ENCODE measurements at places on chromosomes 2 and 18.

DNA sequence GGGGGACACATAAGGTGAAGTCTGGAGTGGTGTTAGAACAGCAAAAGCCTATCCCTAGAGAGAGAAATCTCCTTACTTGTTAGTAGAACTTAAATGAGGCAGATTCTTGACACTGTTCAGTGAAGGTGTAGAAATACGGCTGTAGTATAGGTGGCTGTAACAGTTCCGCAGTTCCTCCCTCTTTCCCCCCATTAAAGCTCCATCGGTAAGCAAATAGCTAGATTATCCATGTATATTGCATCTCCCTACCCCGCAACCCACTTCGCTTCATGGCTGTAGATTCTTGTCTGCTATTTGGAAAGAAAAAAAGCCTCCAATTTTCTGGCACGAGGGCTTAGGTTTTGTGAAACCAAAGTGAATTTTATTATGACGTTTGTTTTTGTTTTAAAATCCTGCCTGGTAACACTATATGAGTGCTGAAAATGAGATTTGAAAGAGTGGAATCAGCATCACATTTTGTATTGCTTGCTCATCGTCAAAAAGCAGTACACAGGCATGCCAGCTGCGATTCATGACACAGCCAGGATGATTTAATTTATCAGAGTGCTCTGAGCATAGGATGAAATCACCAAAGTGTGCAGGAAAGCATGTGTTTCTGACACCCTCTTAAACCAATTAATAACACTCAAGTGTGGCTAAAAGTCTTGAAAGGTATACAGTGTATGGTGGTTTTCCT, 1.4 kb downstream of the FAM171B start:
- no peak for DNase-seq

GRCh38 chr2:203396667-203397066, 68.5 kb downstream of the ABI2 start:
- no peak for DNase-seq

- no peak for DNase-seq
These were observed 137.3 kb downstream of the CCDC148 start for GRCh38 chr2:158319269-158319668.

- DNase-seq = no peak
These were observed 6.0 kb downstream of the MEIS1 start for GRCh38 chr2:66440708-66441497.

- DNase-seq = no peak
These were observed 337.9 kb upstream of the SALL3 start for GRCh38 chr18:78641689-78642231.

- no peak for DNase-seq
These were observed 20.4 kb downstream of the CCT7 start for GRCh38 chr2:73254343-73255006.

DNA sequence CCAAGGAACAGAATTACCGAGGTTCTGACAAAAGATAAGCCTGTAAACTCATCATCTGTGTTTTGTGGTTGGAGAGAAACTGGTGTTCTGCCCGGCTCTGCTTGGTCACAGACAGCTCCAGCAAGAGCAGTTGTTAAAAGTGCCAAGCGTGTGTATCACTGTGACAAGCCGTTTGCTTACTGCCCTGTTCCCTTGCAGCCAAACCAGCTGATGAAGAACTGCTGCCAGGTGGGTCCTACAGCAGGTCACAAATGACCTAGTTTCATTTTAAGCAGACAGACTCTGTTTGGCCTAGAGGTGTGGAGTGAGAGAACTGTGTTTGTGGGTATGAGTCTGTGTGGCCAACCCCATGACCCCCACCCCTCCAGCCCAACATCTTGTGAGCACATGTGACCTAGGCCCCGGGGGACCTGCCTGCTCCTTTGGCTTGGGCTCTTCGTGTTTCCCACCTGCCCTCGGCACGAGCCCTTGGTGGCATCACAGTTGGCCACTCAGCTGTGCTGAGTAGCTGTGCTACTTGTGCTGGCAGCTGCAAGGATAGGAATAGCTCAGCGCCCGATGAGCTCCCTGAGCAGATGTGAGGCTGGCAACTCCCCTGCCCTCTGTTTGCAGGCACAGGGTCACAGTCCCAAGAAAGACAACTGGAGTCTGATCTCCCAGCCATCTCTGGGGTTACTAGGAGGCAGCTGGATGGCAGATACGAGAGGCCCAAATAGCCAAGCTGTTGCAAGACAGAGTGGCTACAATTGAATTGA, 9.7 kb downstream of the OXER1 start:
- DNase-seq = no peak

- no peak for DNase-seq
These were observed 33.4 kb downstream of the UGP2 start for GRCh38 chr2:63875131-63875527.

GRCh38 chr2:113846429-113846828, 43.5 kb upstream of the ACTR3 start:
- DNase-seq = no peak

- DNase-seq = no peak
These were observed 2.4 kb downstream of the CASP8 start for GRCh38 chr2:201262718-201263117.

Data from HTR-8/SVneo (cell line).